ENCODE measurements at places on chromosomes 7 and 10.

GRCh38 chr7:122790591-122790990, 87.9 kb upstream of the RNF148 start:
- no peak for DNase-seq

GRCh38 chr10:54368984-54369383, 432.0 kb downstream of the PCDH15 start:
- DNase-seq: no peak

DNA sequence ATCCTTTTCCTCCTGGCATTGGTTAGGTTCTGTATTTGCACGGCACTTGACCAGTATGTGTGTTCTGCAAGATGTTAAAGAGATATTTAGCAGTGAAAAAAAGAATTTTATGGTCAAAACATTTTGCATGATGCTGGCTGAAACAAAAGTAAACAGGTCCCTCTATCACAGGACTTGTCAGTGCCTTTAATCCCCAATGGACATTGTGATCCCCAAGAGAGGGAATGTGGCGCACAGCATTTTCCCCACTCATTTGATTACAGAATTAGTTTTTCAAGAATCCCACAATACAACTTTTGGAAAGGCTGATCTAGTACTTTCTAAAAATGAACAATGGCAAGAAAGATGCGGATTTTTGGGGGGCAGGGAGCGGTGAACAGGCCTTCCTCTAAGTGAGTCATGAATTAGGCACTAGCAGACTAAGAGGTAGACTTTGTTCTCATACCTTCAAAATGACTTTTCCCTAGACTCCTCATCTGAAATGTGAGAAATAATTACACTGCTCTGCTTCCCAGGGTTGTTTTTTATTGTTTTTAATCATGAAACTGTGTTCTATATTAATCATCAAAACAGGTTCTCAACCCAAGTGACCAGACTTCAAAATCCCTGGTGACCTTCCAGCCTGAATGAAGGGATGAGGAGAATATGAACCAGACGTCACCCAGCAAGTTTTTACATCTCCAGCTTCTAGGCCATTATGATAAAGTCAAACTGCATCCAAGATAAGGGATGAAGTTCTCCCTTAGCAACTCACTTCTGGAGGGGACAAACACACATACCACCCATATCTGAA, 8.6 kb downstream of the FBXW4 start:
- no peak for DNase-seq

DNA sequence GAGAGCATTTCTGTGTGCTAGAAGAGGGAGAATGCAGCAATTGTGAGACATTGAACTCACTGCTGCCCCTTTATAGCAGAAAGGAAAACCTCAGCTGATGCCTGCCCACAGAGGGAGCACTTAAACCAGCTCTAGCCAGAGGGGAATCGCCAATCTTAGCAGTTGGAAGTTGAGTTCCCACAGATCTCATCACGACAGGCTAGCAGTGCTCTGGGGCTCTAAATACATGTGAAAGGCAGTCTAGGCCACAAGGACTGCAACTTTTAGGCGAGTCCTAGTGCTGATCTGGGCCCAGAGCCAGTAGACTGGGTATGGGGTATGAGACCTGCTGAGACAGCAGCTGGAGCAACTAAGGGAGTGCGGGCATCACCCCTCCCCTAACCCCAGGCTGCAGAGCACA, 25.2 kb upstream of the PRR15 start:
- DNase-seq: no peak

GRCh38 chr7:92696584-92696983, 106.4 kb upstream of the FAM133B start:
- no peak for DNase-seq
